ENCODE measurements at places on chromosomes 6 and 20. TPM values are rescaled to one million over a fixed set of nuclear protein-coding genes. Genes with fewer than 3 reads are reported as not detected.
A peak's percentile ranks its signal among the peaks of the same experiment; 100 is the strongest.

Gene C6orf118
- not detected for total RNA-seq

DNA sequence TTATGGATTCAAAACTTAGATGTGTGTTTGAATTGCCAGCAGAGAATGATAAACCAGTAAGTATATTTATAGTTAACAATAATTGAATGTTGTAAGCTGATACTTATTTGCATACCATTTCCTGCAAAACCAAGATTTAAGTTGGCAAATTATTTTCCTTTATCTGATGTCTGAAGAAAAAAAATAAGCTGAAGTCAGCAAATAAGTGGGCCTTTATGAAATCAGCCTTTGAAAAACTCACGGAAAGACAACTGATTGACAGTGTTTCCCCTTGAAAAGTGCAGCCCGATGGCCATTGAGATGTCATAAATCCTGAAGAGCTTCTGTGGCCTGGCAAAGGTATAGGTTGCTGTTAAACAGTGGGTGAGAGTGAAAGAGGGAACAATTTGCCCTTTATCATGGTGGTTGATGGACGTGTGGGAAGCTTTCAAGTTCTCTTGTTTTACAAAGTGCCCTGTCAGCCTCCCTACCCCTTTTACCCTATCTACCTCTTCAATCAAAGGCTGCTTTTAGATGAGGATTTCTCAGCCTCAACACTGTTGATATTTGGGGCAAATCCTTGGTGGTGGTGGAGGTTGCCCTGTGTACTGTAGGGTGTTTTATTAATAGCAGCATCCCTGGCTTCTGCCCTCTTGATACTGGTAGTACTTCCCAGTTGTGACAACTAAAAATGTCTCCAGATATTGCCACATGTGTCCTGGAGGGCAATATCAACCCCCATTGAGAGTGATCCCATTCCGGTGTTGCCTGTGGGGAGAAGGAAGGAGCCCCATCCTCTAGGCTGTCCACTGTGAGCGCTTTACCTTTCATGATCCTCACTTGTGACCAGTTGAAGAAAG lies 50.2 kb downstream of the VAPB start:
- H3K36me3 ChIP-seq: peaks cover 65% of the 10 kb centered on the region
- no peak for DNase-seq
- peaks cover 40% of the 10 kb centered on the region for H3K4me1 ChIP-seq
- H3K27ac ChIP-seq: peak overlapping the region; percentile 60
- H3K4me3 ChIP-seq: no peak overlapping the region

Gene CNBD2
- total RNA-seq: 3.6 TPM

Gene LRP11
- total RNA-seq: 3.6 TPM

DNA sequence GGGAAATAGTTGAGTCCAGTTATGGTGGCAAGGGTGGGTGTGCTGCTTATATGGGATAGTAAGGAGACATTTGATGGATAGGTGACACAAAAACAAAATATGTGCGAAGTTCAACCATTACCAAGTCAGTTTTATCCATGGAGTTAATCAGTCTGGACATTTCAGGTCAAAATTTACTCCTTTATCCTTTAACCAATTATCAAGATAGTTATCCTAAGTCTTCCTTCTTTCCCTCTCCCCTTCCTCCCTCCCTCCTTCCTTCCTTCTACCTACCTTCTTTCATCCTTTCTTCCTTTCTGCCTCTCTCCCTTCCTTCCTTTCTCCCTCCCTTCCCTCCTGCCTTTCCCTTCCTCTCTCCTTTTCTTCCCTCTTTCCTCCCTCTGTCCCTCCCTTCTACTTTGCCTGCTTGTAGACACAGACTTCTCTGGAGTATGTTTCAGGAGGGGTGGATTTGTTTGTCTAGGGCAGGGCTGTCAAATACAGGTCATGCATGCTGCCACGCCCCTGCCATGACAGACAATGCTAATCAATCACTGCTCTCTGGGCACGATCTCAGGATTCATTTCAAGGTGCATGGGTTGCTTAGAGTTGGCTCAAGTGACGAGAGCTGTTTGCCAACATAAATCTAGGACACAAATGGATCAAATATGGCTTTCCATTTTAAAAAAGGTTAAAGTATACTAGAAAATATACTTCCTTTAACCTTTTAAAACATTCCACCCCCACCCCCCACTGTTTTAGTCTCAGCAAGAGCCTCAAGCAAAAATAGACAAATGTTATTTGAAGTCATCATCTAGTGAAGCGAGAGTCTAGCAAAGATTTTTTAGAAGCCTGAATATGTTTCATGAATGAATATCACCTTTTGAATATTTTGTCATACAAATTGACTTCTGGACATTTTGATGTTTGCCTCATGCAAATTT lies 281.6 kb upstream of the CITED2 start:
- H3K27ac ChIP-seq: no peak overlapping the region
- no peak for DNase-seq
- no peaks in the 10 kb centered on the region for H3K4me1 ChIP-seq
- peaks cover 6% of the 10 kb centered on the region for H3K27me3 ChIP-seq
- H3K36me3 ChIP-seq: no peaks in the 10 kb centered on the region

DNA sequence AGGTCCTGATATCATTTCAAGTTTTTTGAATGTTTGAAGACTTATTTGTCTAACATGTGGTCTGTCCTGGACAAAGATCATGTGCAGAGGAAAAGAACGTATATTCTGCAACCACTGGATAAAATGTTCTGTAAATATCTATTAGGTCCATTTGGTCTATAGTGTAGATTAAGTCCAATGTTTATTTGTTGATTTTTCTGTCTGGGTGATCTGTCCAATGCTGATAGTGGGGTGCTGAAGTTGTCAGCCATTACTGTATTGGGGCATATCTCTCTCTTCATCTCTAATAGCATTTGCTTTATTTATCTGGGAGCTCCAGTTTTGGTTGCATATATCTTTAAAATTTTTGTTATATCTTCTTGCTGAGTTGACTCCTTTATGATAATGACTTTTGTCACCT lies 258.4 kb upstream of the CITED2 start:
- no peak overlapping the region for H3K27ac ChIP-seq
- no peak overlapping the region for H3K4me3 ChIP-seq
- peaks cover 28% of the 10 kb centered on the region for H3K27me3 ChIP-seq
- H3K4me1 ChIP-seq: no peaks in the 10 kb centered on the region

Gene SIRPD
- total RNA-seq: not detected

Gene CAPN11
- 0.30 TPM for total RNA-seq

DNA sequence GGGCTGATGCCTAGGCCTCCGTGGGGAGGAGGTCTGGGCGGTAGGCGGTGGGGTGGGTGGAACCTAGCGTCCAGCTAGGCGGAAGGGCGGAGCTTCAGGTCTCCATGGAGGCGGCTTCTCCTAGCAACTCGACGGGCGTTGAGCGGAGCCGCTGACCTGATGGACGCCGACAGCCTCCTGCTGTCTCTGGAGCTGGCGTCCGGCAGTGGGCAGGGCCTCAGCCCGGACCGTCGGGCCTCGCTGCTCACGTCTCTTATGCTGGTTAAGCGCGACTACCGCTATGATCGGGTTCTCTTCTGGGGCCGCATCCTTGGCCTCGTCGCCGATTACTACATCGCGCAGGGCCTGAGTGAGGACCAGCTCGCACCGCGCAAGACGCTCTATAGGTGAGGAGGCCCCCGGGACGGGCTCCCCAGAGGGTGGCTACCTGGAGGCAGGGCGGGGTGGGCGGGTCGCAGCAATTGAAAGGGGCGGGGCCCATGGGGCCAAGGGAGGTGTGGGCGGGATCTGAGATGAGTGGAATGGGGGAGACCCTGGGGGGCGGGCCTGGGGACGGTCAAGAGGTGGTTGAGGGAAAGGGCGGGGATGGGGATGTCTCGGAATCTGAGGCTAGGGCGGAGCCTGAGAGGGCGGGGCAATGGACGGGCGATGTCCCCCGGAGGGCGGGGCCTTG lies at the start of gene RSPH9:
TSS of gene RSPH9 (plus strand) at position 97 of the 673 bp plus-strand sequence. CDS start at position 160, 63 bp downstream.
- H3K4me3 ChIP-seq: peak within 1 kb of the TSS; percentile 83
- H3K27me3 ChIP-seq: no peaks in the 10 kb centered on the region
- peaks cover 20% of the 10 kb centered on the region for H3K36me3 ChIP-seq

- no peaks in the 10 kb centered on the region for H3K27me3 ChIP-seq
- DNase-seq: no peak
- no peaks in the 10 kb centered on the region for H3K36me3 ChIP-seq
- H3K4me3 ChIP-seq: no peak overlapping the region
- no peak overlapping the region for H3K27ac ChIP-seq
Measured at GRCh38 chr20:6837730-6838129, 70.2 kb downstream of the BMP2 start.

- peaks cover 69% of the 10 kb centered on the region for H3K36me3 ChIP-seq
- H3K27me3 ChIP-seq: no peaks in the 10 kb centered on the region
- H3K4me3 ChIP-seq: peak overlapping the region; percentile 45
- H3K27ac ChIP-seq: peak overlapping the region; percentile 78
- DNase-seq: no peak
- H3K4me1 ChIP-seq: peaks cover 51% of the 10 kb centered on the region
Measured at GRCh38 chr6:135030056-135030473, 24.6 kb downstream of the HBS1L start.

Gene RUNX2
- 60.8 TPM for total RNA-seq

Gene GSTA1
- total RNA-seq: not detected

Gene CLPSL2
- total RNA-seq: not detected

Gene DAAM2
- total RNA-seq: not detected

- peaks cover 39% of the 10 kb centered on the region for H3K4me1 ChIP-seq
- DNase-seq: no peak
- H3K4me3 ChIP-seq: no peak overlapping the region
Measured at GRCh38 chr6:37017606-37018197, 12.2 kb downstream of the FGD2 start.

GRCh38 chr6:26273673-26274588 lies 91.1 kb upstream of the BTN3A2 start:
- H3K36me3 ChIP-seq: no peaks in the 10 kb centered on the region
- no peaks in the 10 kb centered on the region for H3K27me3 ChIP-seq
- H3K4me3 ChIP-seq: no peak overlapping the region
- H3K27ac ChIP-seq: no peak overlapping the region

Gene TBX18
- total RNA-seq: not detected

DNA sequence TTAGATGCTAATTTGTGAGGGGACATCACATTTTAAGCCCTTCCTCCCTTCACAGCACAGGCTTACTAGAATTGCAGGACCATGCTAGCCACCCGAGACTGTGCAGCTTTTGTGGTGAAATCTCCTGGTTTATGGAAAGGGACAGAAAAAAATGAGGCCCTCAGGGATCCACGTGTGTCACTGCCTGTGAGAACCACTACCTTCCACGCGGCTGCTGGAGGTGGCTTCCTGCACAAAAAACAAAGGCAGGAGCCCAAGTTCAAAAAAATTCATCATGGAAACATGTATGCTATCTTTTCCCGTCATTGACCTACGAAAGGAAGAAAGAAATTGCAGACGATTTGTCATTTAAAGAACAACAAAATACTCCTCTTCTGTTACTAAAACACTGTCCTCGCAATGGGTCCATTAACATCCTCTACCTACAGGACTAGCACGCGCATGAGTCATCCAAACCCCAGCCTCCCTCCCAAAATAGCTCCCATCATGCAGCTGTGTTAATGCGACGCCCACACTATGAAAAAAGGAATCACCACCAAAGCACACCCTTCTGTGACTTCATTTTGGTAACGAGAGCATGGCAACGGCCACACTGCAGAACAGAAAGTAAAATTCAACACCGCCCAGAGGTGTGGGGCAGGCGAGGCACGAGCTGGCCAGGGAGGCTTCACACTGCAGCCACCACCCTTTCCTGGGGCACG lies 45.7 kb downstream of the RAMACL start:
- peak overlapping the region; percentile 60 for H3K4me3 ChIP-seq
- peaks cover 19% of the 10 kb centered on the region for H3K4me1 ChIP-seq
- DNase-seq: peak; percentile 47
- no peaks in the 10 kb centered on the region for H3K27me3 ChIP-seq
- H3K27ac ChIP-seq: peak overlapping the region; percentile 77
- H3K36me3 ChIP-seq: no peaks in the 10 kb centered on the region

DNA sequence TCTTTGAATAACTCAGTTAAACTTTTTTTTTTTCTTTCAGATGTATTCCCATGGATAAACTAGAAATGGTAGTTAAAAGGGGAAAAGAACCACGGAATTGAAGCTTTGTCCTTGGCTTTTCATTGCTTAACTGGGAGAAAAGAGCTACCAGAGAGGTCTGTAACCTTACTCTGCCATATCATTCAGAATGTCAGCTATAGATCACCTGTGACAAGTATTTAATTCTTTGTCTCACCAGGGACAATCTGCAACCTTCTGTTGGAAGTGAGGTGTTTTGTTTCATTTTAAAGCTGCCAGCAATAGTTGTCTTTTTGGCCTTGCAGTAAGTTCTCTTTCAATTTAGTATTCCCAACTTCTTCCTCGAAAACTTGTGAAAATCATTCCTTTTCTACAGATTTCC lies 618.4 kb downstream of the FRK start:
- no peaks in the 10 kb centered on the region for H3K4me1 ChIP-seq
- DNase-seq: no peak
- no peaks in the 10 kb centered on the region for H3K27me3 ChIP-seq
- no peaks in the 10 kb centered on the region for H3K36me3 ChIP-seq

- no peak overlapping the region for H3K27ac ChIP-seq
- no peaks in the 10 kb centered on the region for H3K36me3 ChIP-seq
- no peak for DNase-seq
- H3K27me3 ChIP-seq: no peaks in the 10 kb centered on the region
- no peaks in the 10 kb centered on the region for H3K4me1 ChIP-seq
- H3K4me3 ChIP-seq: no peak overlapping the region
Measured at GRCh38 chr6:74199215-74199915, 503.4 kb downstream of the CD109 start.

Gene CST5
- total RNA-seq: not detected

Gene PROKR2
- not detected for total RNA-seq

DNA sequence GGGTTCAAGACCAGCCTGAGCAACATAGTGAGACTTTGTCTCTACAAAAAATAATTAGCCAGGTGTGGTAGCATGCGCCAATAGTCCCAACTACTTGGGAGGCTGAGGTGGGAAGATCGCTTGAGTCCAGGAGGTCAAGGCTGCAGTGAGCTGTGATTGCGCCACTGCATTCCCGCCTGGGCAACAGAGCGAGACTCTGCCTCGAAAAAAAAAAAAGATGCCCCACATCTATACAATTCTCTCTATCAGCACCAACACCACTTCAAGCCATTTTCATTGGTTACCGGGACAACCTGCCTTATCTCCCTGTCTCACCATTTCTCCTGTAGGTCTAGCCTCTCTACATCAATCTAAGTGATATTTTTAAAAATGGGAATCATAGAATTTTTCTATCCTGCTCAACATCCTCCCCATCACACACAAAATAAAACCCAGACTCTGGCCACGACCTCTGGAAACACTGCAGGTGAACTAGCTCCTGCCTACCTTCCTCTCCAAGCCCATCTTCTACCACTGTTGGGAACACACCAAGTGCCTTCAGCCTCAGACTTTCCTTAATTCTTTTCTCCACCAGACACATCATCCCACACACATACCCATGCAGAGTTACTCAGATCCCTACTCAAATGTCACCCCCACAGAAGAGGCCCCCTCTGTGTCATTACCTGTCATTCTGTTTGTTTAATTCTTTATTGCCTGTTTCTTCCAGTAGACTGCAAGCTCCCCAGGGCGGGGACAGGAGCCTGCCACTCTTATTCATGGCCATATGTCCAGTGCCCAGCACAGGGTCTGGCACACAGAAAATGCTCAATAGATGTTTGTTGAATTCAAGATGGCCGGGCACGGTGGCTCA lies 9.6 kb upstream of the PLTP start:
- no peak for DNase-seq
- H3K36me3 ChIP-seq: no peaks in the 10 kb centered on the region
- H3K27ac ChIP-seq: no peak overlapping the region
- H3K27me3 ChIP-seq: peaks cover 35% of the 10 kb centered on the region
- H3K4me3 ChIP-seq: no peak overlapping the region
- H3K4me1 ChIP-seq: peaks cover 5% of the 10 kb centered on the region

All from activated T-helper 2 cell treated with anti-CD3 and anti-CD28 coated beads, Interferon-gamma antibody, Interleukin-2, Interleukin-4, amounts not matched to agents 10 μg/mL and 5 μg/mL and 100 μg/mL, durations not matched to agents 14 hours and 24 hours and 36 hours (primary cell).